Stimulated activated CD4-positive, alpha-beta T cell treated with anti-CD3 and anti-CD28 coated beads, Interleukin-15, amount 100 ng/mL, for 1 hour (primary cell): ENCODE measurements at places on chromosomes 5 and 9.

DNA sequence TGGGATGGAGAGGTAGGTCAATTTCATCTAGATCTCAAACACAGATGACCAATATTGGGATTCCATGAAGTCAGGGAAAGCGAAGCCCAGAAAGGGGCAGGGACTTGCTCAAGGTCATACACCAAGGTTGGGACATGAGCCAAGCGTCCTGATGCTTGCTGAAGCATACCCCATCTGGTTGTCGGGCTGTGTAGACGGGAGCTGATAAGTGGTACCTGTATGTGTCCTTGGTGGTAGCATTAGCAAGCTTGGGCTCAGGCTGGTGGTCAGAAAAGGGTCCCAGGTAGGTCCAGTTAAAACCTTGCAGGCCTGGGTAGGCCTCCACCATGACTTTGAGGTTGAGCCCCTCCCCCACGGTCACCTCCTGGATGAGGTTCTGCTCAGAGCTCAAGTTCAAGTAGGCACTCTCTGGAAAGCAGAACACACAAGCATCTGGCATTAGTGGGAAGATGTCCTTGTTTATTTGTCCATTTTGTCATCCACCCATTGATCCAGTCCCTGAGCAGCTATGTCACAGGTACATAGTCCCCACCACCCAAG lies 13.2 kb downstream of the CSF1R start:
- no peak for DNase-seq

GRCh38 chr5:1172670-1173404 lies 28.6 kb upstream of the SLC6A19 start:
- no peak for DNase-seq

- no peak for DNase-seq
These were observed 1.6 kb downstream of the MGAT4B start for GRCh38 chr5:179805070-179805528.

DNA sequence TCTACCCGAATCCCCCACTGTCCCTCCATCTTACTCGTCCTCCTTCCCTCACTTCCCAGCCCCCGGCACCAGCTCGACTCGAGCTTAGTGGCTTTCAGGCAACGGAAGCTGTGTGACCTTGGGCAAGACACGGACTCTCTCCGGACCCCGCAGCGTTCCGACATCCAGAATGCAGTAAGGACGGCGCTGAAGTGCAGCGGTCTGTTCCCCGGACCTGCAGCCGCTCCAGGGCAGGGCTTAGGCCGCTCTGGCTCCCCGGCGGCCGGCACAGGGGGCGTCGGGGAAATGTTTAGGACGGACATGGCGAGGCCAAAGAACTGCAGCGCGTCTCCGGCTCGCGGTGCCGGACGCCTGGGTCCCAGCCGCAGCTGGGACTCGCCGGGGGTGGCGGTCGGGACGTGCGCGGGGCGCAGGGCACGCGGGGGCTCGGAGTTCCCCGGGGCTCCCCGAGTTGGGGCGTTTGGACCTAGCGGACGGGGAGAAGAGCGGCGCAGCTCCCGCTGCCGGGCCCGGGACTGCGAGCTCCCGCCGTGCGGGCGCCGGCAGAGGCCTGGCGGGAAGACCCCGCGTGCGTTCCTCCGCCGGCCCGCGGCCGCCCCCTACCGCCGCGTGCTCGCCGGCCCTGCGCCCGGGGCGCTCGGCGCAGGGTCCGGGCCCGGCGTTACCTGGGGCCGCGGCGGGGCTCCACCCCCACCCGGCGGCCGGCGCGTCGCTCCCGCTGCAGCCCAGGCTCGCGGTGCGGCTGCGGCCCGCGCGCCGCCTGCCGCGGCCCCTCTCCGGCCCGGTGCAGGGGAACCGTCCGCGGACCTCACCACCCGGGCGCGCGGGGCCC lies 5.6 kb upstream of the RNF44 start:
- no peak for DNase-seq

DNA sequence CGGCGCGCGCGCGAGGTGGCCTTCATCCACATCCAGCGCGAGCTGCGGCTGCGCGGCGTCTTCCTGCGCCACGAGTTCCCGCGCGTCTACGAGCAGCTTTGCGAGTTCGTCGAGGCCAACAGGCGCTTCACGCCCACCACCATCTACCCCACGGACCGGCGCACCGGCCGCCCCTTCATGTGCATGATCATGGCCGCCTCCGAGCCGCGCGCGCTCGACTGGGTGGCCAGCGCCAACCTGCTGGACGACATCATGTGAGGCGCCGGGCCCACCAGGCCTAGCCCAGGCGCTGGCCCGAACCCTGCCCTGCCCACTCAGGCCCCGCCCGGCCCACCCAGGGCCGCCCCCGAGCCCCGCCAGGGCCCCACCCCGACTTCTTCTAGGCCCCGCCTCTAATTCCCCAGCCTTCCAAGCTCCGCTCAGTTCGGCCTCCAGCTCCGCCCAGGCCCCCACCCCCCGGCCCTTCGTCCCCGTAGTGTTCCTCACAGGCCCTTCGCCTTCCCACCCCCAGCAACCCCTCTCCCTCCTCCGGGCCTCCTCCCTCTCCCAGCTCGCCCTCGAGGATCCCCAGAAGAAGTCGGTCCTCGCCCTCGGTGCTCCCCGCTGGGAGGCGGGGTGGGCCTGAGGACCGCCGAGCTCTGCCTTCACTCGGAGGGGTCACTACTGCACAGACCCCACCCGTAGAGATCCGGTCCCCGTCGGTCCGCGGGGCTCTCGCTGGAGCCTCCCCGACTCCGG lies 2.0 kb upstream of the PHPT1 start:
- DNase-seq, result no peak

DNA sequence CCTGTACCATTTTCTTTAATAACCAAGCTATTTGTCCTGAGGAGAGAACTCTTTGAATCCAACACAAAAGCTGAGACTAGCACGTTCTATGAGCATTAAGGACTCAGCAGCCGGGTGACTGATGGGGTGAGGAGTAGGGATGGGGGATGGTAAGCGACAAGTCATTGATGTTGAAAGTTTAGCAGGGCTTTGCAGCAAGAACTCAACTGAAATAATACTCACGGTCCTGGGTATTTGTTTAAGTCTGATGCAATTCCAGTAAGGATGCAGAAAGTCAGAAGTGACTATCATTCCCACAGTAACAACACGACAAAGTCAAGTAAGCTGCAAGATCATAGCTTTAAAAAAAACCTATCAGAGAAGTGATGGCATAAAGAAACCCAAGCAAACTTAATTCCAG lies 131.1 kb downstream of the ACTL7B start:
- DNase-seq, result no peak

GRCh38 chr5:160382346-160382745 lies 11.9 kb upstream of the C1QTNF2 start:
- DNase-seq, result no peak

- DNase-seq, result no peak
These were observed 7.2 kb downstream of the CYSTM1 start for GRCh38 chr5:140182075-140182711.

- no peak for DNase-seq
These were observed 108.6 kb downstream of the BASP1 start for GRCh38 chr5:17325770-17326599.
